ENCODE measurements at places on chromosomes 7 and 10.
A peak's percentile ranks its signal among the peaks of the same experiment; 100 is the strongest.

GRCh38 chr10:30751678-30752331 is 122.3 kb upstream of the LYZL2 start:
- DNase-seq, result peak; percentile 73

DNA sequence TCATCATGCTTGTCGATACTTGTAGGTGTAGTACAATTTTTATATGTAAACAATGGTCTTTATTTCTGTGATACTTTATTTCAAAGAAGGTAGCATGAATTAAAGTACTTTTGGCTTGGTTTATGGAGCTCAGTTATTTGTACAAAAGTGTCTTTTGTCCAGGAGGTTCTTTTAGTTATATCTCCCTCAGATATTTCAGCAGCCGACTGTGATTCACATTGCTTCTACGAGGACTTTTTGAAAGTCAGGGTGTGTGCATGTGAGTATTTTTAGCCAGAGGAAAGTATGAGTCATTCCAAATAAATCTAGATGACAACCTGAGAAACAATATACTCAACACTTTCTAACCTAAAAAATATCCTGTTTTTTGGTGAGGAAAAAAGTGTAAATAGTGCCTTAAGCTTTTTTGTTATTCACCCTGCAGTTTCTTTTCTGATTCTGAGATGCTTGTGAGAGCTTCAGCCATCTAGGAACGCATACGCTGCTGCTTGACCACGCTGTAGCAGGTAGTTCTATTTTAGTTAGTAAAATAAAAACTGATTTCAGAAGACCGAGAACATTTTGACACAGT is 595 bp upstream of the SUN1 start:
- peak; percentile 39 for DNase-seq

DNA sequence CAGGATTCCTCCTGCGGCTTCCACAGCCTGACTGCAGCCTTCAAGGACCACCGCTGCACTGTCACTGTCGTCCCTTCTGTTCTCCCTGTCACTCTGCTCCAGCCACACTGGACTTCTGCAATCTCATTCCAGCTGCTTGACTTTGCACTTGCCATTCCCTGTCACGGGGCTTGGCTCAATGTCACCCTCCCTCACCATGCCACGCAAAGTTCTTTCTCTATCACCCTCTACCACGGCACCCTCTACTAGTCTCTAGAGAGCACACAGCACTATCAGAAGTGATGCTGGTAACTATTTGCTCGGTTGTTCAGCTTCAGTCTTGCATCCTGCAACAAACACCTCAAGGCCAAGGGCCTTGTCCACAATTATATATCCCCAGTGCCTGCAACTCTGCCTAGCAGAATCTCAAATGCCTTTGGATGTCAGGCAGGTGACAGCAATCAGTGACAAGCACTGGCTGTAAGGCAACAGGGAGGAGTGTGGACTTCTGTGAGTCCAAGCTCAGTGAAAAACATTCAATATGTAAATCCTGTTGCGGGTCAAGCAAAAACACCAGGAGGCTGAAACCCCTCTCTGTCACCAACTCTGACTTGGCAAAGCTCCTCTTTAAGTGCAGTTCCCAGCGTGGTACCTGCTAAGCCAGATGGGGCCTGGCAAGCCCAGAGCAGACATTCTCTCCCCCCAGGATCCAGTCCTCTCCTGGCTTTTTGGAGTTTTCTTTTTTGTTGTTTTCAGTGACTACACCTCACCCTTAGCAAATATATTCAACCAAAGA is 259.9 kb downstream of the FGFR2 start:
- no peak for DNase-seq

GRCh38 chr7:28953633-28954032 is 4.5 kb downstream of the TRIL start:
- no peak for DNase-seq

- DNase-seq, result no peak
Measured at GRCh38 chr10:80484676-80485075, 30.6 kb downstream of the TSPAN14 start.

DNA sequence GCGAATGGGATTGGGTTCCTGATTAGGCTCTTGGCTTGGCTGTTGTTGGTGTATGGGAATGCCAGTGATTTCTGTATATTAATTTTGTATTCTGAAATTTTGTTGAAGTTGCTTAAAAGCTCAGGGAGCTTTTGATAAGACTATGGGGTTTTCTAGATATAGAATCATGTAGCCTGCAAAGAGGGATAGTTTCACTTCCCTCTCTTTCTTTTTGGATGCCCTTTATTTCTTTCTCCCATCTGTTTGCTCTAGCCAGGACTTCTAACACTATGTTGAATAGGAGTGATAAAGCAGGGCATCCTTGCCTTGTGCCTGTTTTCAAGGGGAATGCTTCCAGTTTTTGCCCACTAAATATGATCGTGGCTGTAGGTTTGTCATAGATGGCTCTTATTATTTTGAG is 40.4 kb upstream of the MPP7 start:
- no peak for DNase-seq

DNA sequence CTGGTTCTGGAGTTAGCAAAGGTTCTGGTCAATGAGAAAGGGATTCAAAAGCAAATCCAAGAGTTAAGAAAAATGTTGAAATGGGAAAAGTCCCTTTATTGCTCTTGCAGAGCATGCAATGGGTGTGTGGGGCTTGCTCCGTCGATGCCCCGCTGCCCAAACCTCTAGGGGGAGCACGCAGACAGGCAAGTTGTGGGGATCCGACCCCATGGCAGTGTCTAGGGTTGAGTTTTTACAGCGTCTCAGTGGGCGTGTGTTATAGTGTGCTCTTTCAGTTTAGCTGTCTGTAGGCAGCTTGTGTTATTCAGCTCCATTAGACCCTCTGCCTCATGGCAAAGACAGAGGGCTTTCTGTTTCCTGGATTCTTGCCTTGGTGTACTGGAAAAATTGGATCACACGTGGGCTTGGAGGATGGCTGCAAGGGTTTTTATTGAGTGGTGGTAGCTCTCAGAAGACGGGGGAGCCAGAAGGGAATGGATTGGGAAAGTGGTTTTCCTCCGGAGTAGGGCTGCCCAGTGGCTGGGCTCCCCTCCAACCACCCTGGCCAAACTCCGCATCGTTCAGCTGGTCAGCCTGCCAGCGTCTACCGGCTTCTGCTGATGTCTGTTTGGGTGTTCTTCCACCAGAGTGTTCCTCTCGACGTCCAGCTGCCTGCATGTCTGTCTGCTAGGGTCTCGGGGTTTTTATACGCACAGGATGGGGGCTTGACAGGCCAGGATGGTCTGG is 102.3 kb upstream of the PLXDC2 start:
- no peak for DNase-seq

DNA sequence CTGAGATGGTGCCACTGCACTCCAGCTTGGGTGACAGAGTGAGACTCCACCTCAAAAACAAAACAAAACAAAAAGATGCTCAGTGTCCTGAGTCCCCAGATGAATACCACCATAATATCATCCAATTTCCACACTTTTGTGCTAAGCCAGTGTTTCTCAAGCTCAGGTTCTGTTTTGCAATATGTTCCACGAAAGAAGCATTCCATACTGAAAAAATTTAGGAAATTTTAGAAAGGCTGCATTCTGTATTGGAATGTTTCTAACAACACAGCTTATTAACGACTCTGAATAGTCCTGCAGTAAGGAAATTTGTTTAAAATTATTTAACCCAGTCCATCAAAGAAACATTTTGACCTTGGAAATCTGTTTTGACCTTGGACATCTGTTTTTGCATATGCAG is 142.4 kb downstream of the EPC1 start:
- DNase-seq, result no peak

DNA sequence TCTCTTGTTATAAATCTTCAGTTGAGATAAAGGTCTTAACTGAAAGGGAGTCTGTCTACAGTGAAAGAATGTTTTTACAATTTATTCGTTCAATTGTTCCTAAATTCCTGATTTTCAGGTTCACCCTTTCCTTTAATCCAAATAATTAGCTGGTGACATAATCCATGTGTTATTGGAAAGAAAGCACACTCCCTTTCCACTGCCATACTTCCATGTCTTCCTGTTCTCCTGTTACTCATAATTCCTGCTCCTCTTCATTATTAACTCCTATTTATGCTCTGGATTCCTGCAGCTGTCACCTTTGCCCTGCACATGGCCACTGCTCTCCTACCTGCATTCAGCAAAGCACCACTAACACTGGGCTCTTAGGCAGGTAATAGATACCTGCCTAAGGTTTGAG is 40.0 kb upstream of the FAM3C start:
- DNase-seq, result no peak

DNA sequence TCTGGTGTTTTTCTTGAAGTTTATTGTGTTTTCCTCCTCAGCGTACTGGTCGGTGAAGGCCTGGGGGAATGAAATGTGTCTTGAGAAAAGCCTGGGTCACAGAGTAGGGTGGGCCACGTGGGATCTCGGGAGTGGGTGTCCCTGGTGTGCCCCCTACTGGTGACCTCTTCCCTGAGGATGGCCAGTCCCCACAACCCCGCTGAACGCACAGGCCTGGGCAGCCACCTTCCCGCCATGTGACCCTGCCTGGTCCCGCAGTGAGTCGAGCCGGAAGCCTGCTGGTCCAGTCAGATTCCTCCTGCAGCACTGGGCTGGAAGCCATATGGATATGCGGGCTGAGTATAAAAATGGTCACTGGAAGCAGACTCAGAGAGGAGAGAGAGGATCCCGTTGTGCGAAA is 52.9 kb upstream of the GNA12 start:
- no peak for DNase-seq

DNA sequence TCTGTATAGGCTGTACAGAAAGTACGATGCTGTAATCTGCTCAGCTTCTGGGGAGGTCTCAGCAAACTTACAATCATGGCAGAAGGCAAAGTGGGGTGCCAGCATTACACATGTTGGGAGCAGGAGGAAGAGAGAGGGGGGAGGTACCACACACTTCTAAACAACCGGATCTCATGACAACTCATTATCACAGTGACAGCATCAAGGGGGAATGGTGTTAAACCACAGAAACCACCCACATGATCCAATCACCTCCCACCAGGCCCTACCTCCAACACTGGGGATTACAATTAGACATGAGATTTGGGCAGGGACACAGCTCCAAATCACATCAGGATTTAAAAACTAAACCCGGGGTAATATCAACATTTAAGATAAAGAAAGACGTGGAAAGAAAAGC is 468.8 kb upstream of the AUTS2 start:
- no peak for DNase-seq
